NCI-H1417 (cell line): ENCODE measurements at places on chromosomes 7 and 10.

DNA sequence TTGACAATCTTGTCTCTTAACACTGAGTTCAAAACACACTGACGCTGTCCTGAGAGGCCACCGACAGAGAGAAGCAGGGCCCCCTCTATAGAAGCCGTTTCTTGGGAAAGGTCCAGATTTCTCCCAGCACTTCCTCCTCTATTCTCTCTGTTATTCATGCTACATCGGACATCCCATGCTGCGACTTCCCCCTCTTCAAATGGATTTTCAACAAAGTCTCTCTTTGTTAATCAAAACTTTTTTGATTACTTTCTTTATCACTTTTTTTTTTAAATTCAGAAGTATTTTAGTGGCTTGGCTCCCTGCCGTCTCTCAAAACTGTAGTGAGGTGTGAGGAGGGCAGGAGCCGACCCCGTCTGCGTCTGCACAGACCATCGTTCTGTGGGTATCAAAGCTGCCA lies 298.9 kb upstream of the PITRM1 start:
- DNase-seq = no peak

GRCh38 chr7:94679358-94679757 lies 23.4 kb upstream of the SGCE start:
- no peak for DNase-seq

GRCh38 chr10:89490596-89491335 lies 44.6 kb downstream of the SLC16A12 start:
- DNase-seq = no peak

GRCh38 chr7:140144821-140145220 lies 32.0 kb downstream of the KDM7A start:
- no peak for DNase-seq

DNA sequence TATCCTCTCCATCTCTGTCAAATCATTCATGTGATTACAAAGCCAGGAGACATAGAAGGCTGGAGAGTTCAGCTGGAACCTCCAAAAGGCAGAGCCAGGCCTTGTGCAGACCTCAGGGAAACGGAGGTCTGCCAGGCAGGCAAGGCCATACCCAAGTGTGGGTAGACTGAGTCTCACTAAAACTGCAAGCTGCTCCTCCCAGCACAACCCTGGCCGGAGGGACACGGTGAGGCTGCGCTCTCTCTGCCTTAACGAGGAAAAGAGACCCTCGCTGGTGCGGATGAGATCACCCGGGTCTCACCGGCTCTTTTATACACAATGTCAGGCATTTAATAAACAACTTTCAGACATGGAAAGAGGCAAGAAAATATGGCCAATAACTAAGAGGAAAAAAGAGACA lies 66.1 kb upstream of the INPP5A start:
- no peak for DNase-seq

DNA sequence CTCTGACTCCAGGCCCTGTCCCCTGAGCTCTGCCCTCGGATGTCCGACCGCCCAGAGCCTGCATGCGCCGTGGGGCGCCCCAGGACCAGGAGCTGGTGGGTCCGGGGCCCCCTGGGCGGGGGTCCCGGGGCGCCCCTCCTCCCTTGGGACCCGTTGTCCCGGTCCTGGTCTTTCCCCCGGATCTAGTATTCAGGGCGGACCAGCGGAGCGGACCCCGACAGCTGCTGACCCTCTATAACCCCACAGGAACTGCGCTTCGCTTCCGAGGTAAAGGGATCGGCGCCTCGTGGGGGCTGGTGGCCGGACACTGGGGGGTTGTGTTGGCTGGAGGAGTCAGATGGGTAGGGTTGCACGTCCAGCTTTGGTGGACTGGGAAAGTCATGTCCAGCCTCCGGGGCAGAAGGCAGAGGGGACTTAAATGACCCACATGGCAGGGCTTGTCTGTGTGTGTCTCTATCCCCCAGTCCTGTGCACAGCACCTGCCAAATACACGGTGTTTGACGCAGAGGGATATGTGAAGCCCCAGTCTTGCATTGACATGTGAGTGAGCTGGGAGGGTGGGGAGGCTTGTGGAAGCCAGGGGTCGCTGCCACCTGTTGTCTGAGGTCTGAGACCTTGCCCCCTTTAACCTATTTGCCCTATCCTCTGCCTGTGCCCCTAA lies 520 bp downstream of the MOSPD3 start:
- DNase-seq = peak; percentile 57

GRCh38 chr10:132118366-132118765 lies 52.6 kb downstream of the JAKMIP3 start:
- no peak for DNase-seq

DNA sequence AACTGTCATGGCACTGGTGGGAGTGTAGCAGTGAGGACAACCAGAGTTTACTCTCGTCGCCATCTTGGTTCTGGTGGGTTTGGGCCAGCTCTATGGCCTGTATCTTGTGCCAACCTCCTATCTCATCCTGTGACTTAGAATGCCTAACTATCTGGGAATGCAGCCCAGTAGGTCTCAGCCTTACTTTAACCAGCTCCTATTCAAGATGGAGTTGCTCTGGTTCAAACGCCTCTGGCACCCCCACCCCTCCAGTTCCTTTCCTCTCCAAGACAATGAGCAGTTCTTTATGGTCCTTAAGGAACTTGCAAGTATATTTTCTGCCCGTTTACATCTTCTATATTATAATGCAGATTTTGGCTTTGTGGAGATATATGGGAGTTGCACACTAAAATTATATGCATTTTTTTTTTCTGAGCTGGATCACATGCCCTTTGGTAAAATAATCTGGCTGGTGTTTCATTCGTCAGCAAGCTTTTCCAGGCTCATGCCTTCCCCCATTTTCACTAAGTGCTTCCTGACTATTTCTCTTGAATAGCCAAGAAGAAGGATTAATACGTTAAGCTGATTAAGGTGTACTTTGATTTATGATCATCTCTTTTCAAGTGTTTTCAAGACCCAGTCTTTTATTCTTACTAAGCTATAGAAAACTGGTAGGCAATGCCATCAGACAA lies 11.2 kb upstream of the WIPF3 start:
- DNase-seq = no peak
